ENCODE measurements at places on chromosomes 1 and 21.

DNA sequence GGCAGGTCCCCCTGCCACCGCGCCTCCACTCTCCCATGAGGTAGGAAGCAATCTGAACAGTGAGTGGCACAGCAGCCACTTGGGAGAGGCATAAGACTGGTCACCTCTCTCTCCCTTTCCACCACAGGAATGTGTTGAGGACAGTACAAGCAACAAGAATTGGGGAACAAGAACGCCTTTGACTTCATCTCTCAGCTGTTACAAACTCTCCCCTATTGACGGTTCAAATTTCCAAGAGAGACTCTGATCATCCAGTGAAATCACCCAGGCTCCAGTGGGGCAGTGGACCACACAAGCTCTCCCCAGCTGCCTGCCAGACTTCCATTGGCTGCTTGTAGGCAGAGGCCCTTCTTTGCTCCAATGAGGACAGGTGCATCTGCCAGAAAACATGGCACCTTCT is 249.9 kb upstream of the JUN start:
- no peak for DNase-seq

- no peak for DNase-seq
Observed at GRCh38 chr1:4310396-4310923, 343.9 kb upstream of the AJAP1 start.

DNA sequence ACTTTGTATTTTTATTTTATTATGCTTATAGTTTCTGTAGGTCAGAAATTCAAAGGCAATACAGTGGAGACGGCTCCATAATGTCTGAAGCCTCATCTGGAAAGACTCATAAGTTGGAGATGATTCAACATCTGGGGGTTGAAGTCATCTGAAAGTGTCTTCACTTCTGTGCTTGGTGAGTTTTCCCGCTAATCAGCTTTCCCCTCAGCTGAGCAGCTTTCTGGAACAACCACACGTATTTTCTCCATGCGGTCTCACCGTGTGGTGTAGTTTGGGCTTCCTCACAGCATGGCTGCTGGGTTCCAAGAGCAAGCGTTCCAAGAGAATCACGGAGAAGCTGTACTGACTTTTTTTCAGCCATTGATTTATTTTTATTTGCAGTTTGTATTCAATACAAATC is 7.6 kb upstream of the DDI2 start:
- no peak for DNase-seq

- DNase-seq = no peak
Observed at GRCh38 chr21:30714456-30714855, 4.1 kb downstream of the KRTAP21-3 start.

- no peak for DNase-seq
Observed at GRCh38 chr1:181656491-181656890, 173.2 kb downstream of the CACNA1E start.

DNA sequence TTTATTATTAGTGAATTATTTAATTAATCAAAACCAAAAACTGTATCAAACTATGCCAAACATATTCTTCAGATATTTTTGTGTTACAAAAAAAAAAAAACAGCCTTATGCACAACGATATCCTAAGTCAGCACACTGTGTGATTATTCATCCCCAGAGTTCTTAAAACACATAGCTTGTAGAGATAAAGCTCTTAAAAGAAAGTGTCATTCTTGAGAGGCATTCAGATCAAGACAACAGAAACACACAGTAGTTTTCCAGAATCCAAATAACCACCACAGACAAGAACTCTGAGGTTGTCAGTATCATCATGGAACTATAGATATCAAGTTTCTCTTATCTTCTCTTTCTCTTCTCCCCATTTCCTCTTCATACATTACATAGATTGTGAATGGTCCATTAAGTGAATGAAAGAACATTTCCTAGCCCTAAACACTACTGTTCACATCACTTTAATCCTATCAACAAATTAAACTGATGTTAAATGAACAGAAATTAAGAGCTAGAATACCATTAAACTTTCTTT is 13.5 kb downstream of the ZZZ3 start:
- DNase-seq = no peak

GRCh38 chr1:45686015-45686287 is 382 bp downstream of the GPBP1L1 start:
- DNase-seq = no peak

- DNase-seq = no peak
Observed at GRCh38 chr1:162822391-162823200, 32.1 kb downstream of the HSD17B7 start.

- no peak for DNase-seq
Observed at GRCh38 chr1:109876617-109877316, 33.9 kb upstream of the CSF1 start.
